ENCODE measurements at places on chromosomes 5 and 9.

- no peak for DNase-seq
Measured at GRCh38 chr5:761059-761771, 23.3 kb downstream of the ZDHHC11B start.

GRCh38 chr9:109894473-109894872 is 114.5 kb downstream of the PALM2AKAP2 start:
- DNase-seq, result no peak

DNA sequence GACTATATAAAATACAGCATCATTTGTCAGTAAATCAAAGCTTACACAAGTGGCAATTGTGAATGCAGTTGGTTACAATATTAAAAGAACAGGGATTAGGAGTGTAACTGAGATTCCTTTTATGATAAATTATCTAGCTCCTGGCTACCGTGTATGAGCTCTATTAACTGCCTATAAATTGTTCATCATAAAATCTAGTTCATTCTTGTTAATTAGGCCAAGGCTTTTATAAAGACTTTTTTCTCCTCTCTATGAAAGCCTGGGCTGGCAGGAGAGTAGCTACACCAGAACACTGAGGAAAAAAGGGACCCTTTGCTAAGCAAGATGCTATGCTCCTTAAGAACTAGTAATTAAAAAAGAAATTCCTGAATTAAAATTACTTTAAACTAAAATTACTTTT is 132.4 kb upstream of the MEF2C start:
- no peak for DNase-seq

DNA sequence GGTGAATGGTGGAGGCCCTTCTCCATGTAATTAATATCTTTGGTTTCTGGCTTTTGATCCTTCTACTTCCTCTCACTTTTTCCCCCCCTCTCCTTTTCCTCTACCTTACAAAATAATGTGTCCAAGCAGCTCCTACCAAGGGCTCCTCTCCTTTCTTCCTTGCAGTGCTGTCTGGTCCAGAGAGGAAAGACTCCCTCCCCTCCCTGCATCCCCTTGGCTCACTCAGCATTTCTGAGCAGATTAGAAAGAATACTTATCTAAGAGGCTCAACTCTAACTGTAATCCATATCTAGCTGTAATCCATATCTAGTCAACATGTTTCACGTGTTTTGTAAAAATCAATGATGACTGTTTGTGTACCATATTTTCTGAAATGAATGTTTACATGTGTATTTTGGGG is 97.4 kb downstream of the GAPVD1 start:
- DNase-seq, result no peak

DNA sequence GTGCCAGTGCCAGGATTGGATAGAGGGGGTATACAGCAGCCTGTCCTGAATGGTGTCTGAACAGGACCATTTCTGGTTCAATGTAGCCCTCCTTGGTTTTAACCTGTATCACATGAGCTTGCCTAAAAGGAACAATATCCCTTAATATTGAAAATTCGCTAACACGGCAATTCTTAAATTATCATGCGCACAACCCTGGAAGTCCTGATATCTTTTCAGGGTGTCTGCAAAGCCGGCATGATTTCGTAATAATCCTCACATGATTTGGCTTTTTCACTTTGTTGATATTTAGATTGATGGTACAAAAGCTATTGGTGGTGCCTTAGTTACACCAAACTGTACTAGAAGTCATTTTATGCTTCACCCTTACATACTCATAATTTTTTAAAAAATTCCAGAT is 53.2 kb downstream of the PCSK1 start:
- DNase-seq, result no peak

Measured in NCI-H1417 (cell line).